Stimulated activated CD8-positive, alpha-beta memory T cell treated with anti-CD3 and anti-CD28 coated beads, Interleukin-4, amount 100 ng/mL, for 4 hours (primary cell): ENCODE measurements at places on chromosomes 6 and 20.

DNA sequence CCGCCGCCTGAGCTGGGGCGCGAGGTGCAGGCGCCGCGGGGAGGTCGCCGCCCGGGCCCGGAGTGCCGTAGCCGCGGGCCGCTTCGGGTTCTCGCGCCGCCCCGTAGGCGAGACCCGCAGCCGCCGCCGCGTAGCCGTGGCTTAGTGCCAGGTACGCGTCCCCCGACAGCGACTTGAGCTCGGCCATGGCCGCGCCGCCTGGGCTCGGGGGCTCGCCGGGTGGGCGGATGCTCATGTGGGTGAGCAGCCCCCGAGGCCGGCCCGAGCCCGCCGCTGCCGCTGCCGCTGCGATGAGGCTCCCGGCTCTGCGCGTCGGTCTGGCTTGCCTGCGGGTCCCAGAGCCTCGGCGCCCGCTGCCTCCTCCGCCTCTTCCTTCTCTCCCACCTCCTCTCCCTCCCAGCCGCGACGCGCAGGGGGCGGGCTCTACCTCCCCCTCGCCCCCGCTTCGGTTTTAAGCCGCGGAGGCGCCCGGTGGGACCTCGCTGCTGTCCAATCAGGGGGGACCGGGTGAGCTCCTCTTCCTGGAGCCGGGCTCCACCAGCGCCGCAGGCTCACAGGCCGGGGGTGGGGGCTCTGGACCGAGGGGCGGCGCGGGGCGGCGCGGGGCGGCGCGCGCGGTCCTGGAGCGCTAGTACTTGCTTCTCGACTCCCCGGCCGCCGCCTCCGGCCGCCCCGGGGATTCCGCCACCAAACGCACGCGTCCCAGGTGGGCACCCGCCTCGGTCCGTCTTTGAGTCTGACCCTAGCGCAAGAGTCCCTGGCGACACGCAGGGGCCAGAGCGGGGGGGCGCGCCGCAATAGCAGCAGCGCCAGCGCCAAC is at the start of gene BHLHE23:
BHLHE23 (minus strand) TSS at position 425 of the 820 bp plus-strand sequence; CDS start at position 235, 190 bp downstream.
- DNase-seq: no peak

- DNase-seq: no peak
Observed at GRCh38 chr6:116283191-116283590, 3.5 kb upstream of the TSPYL1 start.

DNA sequence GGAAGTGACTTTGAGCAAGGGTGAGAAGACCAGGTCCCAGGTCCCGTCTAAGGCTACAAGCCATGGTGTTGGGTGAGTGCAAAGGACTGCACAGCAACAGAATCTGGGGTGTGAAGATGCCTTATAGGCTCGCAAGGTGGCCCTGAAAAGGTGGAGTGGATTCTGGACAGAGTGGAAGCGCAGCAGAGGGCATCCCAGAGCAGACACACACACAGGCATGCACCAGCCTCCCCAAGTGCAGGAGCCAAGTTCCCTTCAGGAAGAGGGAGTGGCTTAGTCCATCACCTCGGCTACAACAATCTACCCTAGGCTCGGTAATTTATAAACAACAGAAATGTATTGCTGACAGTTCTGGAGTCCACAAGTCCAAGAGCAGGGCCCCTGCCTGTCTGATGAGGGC is 180.1 kb upstream of the PDE10A start:
- DNase-seq: no peak

- DNase-seq: no peak
Observed at GRCh38 chr6:26223650-26224546, 136.7 kb downstream of the HFE start.

DNA sequence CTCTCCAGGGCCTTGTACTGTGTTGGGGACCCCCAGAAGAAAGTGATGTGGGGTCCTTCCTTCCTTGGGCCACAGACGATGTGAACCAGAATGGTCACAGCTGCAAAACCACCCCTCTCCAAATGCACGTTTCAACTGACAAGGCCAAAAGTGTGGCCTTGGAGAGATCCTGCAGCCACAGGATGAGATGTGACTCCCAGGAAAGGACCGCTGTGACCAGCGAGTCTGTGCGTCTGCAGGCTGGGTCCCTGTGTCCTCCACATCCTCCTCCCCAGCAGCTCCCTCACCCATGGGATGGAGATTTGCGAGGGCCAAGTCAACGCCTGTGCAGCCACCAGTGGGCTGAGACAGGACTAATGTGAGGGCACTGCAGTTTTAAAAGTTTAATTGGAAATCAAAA is 247.0 kb downstream of the ERMARD start:
- no peak for DNase-seq

- DNase-seq: no peak
Observed at GRCh38 chr6:149217466-149217888, 100.0 kb upstream of the TAB2 start.
